ENCODE measurements at places on chromosomes 13 and 19.
A peak's percentile ranks its signal among the peaks of the same experiment; 100 is the strongest.

- no peak for DNase-seq
Observed at GRCh38 chr19:16509141-16510061, 13.2 kb downstream of the C19orf44 start.

- no peak for DNase-seq
Observed at GRCh38 chr19:13036366-13036976, 41.2 kb downstream of the NFIX start.

GRCh38 chr19:44587963-44588770, 25.2 kb upstream of the IGSF23 start:
- no peak for DNase-seq

DNA sequence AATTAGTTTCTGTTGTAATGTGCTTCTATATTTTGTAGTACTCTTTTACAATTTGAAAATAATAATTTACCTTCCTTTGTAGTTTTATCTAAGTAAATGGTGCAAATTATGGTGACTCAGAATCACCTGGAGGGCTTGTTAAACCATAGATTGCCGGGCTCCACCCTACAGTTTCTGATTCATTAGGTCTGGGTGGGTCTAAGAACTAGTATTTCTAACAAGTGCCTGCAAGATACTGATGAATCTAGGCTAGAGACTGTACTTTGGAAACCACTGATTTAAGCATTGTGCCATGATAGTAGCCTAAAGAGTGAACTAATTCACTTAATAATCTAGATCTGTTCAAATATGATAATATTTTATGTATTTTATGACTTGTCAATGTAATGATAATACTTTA, 437.4 kb upstream of the SPRY2 start:
- DNase-seq, result no peak

- no peak for DNase-seq
Observed at GRCh38 chr19:5136073-5136855, 167.4 kb downstream of the KDM4B start.

DNA sequence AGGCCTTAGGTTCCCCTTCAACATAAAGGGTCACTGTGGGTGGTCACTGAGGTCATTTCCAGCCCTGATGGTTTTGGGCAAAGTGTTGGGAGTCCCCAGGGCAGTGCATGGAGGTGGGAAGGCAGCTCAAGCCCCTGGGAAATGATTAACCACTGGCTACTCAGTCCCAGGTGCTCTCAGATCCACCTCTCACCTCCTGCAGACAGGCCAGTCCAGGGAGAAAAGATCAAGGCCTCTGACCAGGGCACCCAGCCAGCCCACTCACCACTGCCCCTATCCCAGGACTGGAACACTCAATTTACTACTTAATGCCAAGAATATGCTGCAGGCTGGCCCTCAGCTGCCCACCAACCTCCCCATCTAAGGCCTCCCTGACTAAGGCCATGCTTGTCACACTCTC, 1307.9 kb downstream of the UQCRFS1 start:
- DNase-seq, result no peak

GRCh38 chr13:66940113-66940512, 290.0 kb downstream of the PCDH9 start:
- DNase-seq, result no peak

GRCh38 chr13:85223883-85224656, 575.1 kb downstream of the SLITRK6 start:
- no peak for DNase-seq

DNA sequence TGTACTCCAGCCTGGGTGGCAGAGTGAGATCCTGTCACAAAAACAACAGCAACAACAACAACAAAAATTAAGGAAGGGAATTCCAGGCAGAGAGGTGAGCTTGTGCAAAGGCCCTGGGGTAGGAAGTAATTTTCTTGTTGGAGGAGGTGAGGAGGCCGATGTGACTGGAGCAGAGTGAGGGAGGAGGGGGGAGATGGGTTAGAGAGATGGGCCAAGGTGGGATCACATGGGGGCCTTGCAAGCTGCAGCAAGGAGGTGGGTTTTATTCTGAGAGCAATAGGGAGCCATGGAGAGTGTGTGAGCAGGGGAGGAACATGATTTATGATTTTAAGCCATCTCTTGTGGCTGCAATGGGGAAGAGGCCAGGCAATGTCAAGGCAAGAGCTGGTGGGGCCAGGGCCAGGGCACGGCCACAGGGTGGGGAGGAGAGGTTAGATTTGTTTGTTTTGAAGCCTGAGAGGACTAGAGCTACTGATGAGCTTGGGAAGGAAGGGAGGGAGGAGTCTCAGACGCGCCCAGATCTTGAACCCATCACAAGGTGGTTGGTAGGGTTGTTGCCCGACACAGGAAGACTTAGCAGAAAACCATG, 12.5 kb upstream of the COMP start:
- DNase-seq, result no peak

DNA sequence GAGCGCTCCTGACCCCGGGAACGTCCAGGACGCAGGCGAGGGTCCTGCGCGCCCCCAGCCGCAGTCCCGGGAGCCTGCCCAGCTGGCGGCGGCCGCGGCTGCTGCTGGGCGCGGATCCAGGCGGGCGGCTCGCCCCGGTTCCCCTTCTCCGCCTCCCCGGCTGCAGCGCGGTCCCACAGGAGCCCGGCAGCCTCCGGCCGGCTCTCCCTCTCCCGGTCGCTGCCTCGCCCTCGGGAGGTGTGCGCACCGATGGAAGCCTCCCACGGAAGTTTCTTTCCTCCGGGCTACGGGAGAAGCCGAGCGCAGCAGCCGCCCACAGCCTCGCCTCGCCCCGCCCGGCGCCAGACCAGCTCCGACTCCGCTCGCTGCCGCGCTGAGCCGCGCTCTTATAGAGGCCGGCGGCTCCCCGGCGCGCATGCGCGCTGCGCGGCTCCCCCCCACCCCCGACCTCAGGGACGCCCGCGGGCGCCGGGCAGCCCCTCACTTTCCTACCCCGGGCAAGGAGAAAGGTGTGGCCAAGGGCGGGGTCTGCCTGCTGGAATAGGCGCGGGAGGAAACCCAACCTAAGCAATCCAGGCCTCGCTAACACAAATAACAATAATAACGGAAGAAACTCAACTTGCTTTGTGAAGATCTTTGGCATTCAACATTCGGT, at the start of gene SHISA2:
TSS of gene SHISA2 (minus strand) at position 360 of the 655 bp plus-strand sequence. CDS start 1,041 bp downstream, outside the sequence.
- DNase-seq, result no peak

DNA sequence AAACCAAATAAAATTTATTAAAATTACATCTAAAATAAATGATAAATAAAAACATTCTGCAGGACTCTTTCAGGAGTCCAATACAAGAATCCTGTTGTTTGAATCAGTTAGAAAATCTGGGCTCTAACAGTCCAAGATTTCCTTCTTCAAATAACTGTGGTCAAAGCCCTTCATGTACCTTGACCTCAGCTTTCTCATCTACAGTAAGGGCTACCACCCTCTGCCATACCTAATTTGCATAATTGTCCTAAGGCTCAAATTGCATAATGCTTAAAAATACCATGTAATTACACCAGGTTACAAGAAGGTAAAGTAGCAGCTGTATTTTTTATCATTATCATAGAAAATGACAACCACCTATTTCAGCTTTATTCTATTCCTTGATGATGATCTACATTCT, 54.3 kb downstream of the XPO4 start:
- no peak for DNase-seq

- no peak for DNase-seq
Observed at GRCh38 chr19:1365319-1366269, 18.1 kb upstream of the NDUFS7 start.

DNA sequence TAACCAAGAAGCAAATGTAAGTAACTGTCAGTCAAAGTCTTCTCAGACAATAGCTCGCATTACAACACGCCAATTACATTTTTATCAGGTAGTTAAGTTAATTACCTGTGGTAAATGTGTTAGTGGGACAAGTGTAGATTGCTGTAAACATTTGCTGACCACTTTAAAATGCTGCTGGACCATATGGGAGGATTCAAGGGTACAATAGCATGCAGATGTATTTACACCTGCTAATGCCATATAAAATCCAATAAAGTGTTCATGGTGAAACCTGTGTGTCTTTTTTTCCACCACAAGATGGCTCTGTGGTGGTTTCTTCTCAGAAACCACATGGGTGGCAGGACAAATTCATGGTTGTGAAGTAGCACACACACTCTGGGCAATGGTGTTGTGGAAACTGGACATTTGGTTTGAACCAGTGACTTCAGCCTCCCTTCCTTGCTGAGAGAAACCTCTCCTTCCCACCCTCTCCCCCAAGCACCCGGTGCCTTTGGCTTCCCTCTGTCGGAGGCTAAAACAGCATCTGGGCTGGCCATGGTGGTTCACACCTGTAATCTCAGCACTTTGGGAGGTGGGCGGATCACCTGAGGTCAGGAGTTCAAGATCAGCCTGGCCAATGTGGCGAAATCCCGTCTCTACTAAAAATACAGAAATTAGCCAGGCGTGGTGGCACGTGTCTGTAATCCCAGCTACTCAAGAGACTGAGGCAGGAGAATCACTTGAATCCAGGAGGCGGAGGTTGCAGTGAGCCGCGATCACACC, 18.1 kb upstream of the GTF3A start:
- DNase-seq, result peak; percentile 48

DNA sequence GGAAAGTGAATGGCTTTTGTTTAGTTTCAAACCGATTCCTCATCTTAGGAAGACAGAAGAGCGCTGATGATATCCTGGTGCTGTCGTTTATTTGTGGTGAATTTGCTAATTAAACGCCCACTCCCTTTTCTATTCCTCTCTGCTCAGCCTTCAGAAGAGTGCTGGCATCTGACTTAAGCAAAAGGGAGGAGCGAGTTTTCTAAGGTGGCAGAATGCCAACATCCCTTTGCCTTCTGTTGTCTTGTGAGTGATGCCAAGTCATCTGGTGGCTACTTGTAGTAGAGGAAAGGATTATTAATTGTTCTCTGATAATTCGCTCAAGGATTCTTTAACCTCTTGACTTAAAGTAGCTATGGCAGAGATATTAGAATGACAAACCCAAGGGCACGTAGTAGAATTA, 68.1 kb downstream of the ERCC5 start:
- DNase-seq, result no peak

DNA sequence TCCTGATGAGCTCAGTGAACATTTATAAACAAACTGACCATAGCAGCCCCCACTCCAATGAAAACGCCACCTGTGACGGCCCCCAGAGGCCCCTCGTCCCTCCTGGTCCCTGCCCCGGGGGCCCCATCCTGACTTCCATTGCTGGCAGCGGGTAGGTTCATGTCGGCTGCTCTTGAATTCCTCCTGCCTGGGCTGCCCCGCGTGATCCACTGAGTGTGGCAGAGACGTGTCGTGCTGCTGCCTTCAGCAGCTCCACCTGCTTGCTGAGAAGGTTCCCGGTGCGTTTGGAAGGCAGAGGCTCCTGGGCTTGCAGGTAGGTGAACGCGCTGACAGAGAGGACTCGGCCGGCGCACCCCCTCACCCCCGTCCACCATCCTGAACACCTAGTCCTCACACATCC, 11.6 kb downstream of the C2CD4C start:
- no peak for DNase-seq

DNA sequence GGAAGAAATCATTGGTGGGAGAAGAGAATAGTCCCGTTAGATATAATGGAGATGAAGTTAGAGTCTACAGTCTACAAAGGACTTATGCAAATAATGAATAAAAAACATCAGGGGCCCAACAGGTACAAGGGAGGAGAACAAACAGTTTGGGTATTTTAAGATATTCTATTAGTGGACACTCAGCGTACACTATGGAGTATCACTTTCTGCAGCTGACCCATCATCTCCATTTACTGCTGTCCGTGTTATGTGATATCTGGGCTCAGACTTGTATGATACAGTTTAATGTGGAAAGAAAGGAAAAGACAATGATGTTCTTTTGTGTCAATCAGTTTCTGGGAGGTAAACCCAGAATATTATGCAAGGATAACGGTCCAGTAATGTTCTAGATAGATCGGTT, 126.2 kb downstream of the RAB20 start:
- DNase-seq, result no peak

DNA sequence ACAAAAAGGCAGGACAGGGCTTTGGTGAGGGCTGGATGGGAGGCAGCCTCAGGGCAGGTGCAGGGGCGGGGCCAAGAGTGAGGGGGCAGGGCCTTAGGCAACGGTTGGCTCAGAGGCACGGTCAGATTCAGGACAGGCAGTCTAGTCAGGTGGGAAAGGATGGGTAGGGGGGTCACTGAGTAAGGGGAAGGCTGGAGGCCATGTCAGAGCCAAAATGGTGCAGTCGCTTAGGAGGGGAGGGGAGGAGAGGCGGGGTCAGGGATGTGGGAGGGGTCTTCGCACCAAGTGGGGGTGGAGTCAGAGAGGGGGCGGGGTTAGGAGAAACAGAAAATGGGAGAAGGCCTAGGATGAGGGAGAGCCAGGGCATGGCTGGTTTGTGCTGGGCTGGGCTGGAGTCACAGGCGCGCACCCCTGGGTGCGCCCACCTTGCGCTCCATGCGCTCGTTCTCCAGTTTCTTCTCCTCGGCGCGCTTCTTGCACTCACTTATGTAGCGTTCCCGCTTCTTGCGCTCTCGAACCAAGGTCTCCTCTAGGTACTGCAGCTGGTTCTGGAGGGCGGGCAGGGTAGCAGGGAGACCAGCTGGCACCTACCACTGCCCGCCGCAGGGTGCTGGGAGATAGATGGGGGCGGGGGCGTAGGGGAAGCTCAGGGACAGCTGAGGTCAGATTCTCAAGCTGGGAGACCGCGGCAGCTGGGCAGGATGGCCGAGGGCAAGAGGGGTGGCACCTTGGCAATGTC, 6.8 kb upstream of the RGL3 start:
- DNase-seq, result no peak

GRCh38 chr19:17306285-17306714, 628 bp downstream of the MRPL34 start:
- DNase-seq, result no peak

DNA sequence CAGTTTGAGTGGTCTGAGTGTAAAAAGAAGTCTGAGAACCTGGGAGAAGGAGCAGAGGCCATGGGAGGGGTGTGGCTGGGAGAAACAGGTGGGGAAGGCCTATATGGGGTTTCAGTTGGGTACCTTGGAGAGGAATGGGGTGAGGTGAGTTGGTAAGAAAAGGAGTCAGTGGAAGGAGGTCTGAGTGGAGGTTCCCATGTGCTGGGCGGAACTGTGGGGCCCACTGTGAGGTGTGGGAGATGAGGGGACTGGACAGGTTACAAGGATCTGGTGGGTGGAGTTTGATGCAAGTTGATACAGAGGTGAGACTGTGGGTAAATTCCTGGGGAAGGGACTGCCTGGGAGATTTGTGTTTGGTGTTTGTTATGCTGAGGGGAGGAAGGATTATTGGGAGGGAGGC, 2.1 kb downstream of the ZNF574 start:
- no peak for DNase-seq

All from thymus (tissue), 14 donors.